ENCODE measurements at places on chromosomes 16 and 17. TPM values are rescaled to one million over a fixed set of nuclear protein-coding genes. Genes with fewer than 3 reads are reported as not detected.
A peak's percentile ranks its signal among the peaks of the same experiment; 100 is the strongest.

DNA sequence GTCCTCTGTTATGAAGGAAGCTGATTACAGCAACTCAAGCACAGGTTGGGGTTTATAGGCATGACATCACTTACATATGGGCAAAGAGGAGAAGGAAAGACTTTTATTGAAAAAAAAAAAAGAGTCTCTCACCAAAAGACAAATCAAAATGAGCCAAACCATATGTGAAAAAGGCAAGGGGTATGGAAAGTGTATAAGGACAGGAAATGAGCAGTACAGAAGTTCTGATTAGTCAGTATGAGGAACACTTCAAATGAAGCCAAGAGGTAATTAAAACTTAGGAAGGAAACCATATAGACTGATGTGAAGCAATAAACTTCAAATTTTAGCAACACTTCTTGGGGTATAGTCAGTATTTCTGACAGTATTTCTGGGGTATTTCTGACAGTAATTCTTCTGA, 1372.6 kb downstream of the CDH11 start:
- no peak for DNase-seq
- no peaks in the 10 kb centered on the region for H3K36me3 ChIP-seq
- no peaks in the 10 kb centered on the region for H3K4me1 ChIP-seq
- no peak overlapping the region for H3K4me3 ChIP-seq
- no peak overlapping the region for H3K27ac ChIP-seq

DNA sequence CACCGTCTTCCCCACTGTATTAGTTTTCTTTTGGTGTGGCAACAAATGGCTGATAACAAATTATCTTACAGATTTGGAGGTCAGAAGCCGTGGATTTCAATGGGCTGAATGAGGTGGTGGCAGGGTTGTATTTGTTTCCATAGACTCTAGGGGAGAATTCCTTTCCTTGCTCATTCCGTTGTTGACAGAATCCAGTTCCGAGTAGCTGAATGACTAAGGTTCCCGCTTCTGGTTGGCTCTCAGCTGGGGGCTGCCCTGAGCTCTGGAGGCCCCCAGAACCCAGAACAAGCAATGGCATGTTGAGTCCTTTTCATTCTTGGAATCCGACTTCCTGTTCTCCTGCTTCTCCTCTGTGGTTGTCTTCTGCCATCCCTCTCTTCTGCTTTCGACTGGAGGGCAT, 280.4 kb downstream of the SNX29 start:
- H3K4me1 ChIP-seq = no peaks in the 10 kb centered on the region
- H3K27ac ChIP-seq = no peak overlapping the region
- H3K27me3 ChIP-seq = no peaks in the 10 kb centered on the region
- H3K36me3 ChIP-seq = no peaks in the 10 kb centered on the region
- no peak overlapping the region for H3K4me3 ChIP-seq

DNA sequence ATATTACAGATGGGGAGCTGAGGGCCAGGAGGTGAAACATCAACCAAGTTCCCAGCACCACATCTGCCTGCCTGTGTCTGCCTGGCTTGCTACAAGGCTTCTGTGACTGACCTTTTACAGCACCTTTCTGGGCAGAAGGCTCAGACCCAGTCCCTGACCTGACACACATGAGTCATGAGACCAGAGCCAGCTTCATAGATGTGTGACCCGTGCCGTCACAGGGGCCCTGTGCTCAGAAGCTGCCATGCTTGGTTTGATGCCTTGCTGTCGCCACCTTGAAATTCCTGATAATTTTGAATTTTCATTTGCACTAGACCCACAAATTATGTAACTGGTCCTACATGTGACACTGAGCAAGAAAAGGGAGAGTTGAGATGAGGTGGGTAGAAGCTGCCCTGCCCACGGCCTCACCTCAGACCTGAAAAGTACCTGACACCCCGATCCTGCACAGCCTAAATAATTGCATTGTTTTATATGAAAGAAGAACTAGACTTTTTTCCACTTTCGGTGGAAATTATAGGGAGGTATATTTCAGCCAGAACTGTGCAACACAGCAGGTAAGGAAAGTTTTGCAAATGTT, 13.3 kb upstream of the PECAM1 start:
- no peaks in the 10 kb centered on the region for H3K27me3 ChIP-seq
- H3K4me1 ChIP-seq = peaks cover 26% of the 10 kb centered on the region
- DNase-seq = no peak
- H3K27ac ChIP-seq = no peak overlapping the region
- H3K36me3 ChIP-seq = peaks cover 3% of the 10 kb centered on the region
- H3K4me3 ChIP-seq = no peak overlapping the region

DNA sequence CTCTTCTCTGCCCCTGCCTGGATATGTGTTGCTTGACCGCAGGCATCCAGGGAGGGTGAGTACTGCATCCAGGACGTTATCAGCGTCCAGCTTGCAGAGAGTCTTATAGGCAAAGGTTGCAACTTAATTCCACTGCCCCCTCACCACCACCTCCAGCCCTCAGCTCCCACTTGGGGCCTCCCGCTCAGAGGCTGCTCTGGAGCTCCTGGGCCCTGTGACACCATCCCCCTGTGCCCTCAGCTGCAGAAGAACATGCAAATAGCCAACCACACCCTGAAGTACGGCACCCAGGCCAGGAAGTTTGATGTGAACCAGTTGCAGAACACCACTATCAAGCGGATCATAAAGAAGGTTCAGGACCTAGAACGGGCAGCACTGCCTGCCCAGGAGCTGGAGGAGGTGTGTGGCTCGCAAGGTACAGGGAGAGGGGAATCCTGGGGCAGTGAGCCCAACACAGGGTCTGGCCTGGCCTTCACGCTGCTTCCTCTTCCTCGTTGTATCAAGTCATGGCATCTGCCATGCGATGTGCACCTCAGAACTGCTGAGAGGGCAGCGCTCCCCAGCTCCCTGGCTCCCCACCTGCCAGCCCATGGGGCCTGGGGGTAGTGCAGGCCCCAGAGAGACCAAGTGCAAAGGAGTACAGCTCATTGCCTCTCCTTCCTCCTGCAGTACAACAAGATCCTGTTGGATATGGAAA, 9.6 kb downstream of the ACE start:
- H3K4me3 ChIP-seq = no peak overlapping the region
- no peak overlapping the region for H3K27ac ChIP-seq
- H3K4me1 ChIP-seq = no peaks in the 10 kb centered on the region
- no peaks in the 10 kb centered on the region for H3K27me3 ChIP-seq

DNA sequence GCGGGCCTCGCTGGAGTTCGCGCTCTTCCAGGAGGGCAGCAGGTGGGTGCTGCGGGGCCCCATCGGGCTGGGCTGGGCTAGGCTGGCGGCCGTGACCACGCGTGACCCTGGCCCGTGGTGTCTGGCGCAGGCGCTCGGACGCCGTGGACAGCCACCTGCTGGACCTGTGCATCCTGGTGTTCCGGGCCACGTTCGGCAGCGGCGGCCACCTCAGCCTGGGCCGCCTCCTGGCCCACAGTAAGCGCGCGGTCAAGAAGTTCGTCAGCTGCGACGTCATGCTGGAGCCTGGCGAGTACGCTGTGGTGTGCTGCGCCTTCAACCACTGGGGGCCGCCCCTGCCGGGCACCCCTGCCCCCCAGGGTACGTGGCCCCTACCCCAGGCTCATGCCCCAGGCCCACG, 8.0 kb upstream of the PRR35 start:
- no peaks in the 10 kb centered on the region for H3K27me3 ChIP-seq
- no peak overlapping the region for H3K27ac ChIP-seq
- no peak for DNase-seq
- H3K36me3 ChIP-seq = no peaks in the 10 kb centered on the region
- H3K4me3 ChIP-seq = no peak overlapping the region
- no peaks in the 10 kb centered on the region for H3K4me1 ChIP-seq

DNA sequence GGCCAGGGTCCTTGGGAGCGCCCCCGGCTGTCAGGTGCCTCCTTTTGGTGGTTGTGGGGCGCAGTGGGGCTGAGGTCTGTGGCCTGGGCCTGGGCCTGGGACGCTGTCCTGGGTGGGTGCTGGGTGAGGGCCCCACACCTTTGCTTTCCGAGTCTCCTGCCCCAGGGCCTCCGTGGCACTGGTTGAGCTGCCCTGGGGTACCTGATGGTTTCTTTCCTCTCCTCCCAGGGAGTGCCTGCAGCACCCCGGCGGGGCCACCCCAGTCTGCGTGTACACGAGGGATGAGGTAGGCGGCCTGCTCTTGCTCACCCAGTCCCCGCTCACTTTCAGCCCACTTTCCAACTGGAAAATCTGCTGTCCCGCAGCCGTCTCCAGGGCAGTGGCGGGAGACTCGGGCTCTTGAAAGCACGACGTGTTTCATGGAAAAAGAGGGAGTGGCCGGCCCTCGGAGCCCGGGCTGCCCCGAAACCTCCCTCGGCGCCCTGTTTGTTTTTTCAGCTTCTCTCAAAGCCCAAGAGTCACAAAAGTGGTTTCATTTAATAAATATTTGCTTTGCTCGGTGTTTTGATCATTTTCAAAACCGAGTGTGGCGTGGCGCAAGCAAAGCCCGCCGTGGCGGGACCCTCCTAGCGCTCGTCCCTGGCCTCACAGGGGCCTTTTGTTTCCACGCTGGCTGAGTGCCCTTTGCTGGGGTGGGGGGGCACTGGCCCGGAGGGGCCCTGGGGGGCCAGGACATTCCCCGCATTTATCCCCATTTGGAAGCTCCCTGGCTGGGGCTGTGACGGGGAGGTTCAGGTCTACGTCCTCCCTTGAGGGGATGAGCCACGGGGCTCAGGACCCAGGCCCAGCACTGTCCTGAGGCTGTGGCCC, 17.4 kb downstream of the ASPSCR1 start:
- DNase-seq = no peak
- no peak overlapping the region for H3K27ac ChIP-seq
- H3K4me3 ChIP-seq = no peak overlapping the region
- H3K36me3 ChIP-seq = no peaks in the 10 kb centered on the region

DNA sequence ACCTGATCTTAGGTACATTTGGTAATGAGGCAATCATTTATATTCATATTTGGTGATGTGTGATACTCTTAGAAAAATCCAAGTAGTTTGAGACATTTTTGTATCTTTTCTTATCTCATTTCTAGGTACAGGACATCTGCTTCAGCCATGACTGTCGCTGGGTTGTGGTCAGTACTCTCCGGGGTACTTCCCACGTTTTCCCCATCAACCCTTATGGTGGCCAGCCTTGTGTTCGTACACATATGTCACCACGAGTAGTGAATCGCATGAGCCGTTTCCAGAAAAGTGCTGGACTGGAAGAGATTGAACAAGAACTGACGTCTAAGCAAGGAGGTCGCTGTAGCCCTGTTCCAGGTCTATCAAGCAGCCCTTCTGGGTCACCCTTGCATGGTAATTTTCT, 312.2 kb downstream of the BCAS3 start:
- H3K27me3 ChIP-seq = no peaks in the 10 kb centered on the region
- DNase-seq = no peak
- no peak overlapping the region for H3K27ac ChIP-seq
- no peaks in the 10 kb centered on the region for H3K4me1 ChIP-seq

DNA sequence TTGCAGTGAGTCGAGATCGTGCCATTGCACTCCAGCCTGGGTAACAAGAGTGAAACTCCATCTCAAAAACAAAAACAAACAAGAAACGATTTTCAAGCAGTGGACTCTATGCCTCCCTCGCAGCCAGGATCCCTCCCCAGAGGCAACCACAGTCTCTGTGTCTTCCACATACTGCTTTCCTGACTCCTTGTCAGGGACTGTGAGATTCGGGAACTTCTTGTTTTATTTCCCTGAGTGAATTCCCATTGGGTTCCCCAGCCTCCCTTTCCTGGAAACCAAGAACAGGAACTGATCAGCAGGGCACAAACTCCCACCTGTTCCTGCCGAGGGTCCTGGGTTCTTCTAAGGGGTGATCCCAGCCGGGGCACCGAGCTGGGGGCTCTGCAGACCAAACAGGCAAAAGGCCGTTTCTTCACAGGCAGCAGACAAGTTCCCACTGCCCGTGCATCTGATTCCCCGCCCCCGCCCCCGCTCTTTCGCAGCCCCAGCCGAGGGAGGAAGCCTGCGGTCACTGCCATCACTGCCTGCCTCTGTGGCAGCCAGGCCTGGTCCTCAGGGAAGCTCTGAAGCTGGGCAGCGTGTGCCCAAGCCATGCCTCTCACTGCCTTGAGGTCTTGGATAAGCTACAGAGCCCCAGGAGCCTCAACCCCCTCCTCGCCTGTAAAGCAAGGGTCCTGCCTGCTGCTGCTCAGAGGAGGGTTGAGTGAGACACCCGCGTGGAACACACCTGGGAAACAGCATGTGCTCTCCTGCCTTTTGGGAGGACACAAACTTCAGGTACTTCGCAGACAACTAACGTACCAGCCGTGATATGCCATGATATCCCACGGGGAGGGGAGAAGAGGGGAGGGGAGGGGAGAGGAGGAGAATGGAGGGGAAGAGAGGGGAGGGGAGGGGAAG, 5.5 kb upstream of the PIEZO1 start:
- DNase-seq = no peak
- peak overlapping the region; percentile 72 for H3K4me3 ChIP-seq
- H3K27ac ChIP-seq = peak overlapping the region; percentile 92
- no peaks in the 10 kb centered on the region for H3K36me3 ChIP-seq
- H3K27me3 ChIP-seq = no peaks in the 10 kb centered on the region

DNA sequence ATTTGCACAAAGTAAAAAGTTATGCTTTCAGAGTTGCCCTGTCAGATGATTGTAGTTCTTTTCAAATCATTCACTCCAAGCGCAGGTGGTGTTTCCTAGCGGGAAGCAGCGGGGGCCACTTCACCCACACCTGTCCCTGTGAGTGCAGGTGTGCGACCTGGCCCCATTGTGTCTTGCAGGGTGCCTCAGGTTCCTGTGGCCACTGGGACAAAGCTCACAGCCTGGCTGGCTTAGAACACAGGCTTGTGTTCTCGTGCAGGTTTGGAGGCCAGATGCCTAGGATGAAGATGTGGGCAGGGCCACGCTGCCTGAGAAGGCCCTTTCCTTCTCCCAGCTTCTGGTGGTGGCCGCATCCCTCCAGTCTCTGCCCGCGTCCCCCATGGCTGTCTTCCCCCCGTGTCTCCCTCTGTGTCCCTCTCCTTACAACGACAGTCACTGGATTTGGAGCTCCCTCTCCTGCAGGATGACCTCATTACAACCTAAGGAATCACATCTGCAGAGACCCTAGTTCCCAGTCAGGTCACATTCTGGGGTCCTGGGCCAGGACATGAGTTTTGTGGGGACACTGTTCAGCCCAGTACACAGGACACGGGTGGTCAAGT, 90.5 kb downstream of the NPIPB11 start:
- H3K4me1 ChIP-seq = peaks cover 8% of the 10 kb centered on the region
- DNase-seq = no peak
- no peak overlapping the region for H3K4me3 ChIP-seq
- no peaks in the 10 kb centered on the region for H3K27me3 ChIP-seq

DNA sequence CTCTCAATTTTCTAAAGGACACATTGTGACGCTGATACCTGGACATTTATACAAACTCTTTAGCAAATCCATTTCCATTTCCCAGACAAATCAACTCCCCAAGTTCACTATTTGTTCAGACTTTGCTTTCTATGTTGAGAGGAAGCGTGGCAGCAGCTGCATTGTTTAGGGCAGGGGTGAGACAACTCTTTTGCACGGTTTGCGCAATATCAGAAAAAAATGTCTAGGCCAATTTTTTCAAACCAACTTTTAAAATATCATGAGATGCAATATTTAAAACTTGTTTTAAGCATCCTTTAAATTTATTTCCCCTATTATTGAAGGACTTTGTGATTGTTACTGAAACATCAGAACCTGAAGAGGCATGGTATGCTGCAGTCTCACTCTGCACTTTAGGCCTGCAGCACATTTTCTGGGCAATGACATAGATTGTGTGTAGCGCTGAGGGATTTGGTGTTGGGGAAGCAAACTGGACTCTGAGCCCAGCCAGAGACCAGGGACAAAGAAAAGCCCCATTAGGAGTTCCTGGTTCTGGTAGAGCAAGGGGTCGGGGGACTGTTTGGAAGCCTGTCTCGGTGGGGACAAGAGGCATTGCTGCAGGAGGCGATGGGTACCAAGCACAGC, 6.4 kb upstream of the CCDC182 start:
- no peaks in the 10 kb centered on the region for H3K27me3 ChIP-seq
- no peak for DNase-seq
- H3K27ac ChIP-seq = no peak overlapping the region
- peaks cover 6% of the 10 kb centered on the region for H3K4me1 ChIP-seq
- H3K4me3 ChIP-seq = no peak overlapping the region
- H3K36me3 ChIP-seq = no peaks in the 10 kb centered on the region

PIGL gene
- total RNA-seq = 31.3 TPM

OR1D5 gene
- not detected for total RNA-seq

Measured in activated naive CD8-positive, alpha-beta T cell treated with anti-CD3 and anti-CD28 coated beads for 36 hours (primary cell).